ENCODE measurements at places on chromosomes 2 and 18.

GRCh38 chr2:215754546-215754945 lies 258.8 kb downstream of the MREG start:
- no peak for DNase-seq

DNA sequence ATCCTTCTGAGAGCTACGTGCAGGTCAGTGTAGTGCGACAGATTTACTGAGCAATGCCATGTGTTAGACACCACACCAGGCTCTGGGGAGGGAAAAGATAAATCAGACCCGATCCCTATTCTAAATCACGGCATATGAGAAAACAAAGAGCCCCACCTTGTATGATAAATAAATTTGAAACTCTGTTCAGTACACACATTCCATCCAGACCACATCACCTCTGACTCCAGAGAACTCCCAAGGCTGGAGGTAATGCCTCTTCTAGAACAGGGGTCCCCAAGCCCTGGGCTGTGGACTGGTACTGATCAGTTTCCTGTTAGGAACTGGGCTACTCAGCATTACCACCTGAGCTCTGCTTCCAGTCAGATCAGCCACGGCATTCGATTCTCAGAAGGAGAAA lies 77.3 kb downstream of the QPCT start:
- DNase-seq = no peak

GRCh38 chr2:101230541-101231001 lies 22.1 kb upstream of the CNOT11 start:
- DNase-seq = no peak

GRCh38 chr18:37577051-37577611 lies 11.5 kb upstream of the CELF4 start:
- no peak for DNase-seq

GRCh38 chr2:69816923-69817542 lies 12.4 kb upstream of the GMCL1 start:
- peak; percentile 62 for DNase-seq

- no peak for DNase-seq
Observed at GRCh38 chr2:121955872-121956271, 200.4 kb downstream of the TSN start.

DNA sequence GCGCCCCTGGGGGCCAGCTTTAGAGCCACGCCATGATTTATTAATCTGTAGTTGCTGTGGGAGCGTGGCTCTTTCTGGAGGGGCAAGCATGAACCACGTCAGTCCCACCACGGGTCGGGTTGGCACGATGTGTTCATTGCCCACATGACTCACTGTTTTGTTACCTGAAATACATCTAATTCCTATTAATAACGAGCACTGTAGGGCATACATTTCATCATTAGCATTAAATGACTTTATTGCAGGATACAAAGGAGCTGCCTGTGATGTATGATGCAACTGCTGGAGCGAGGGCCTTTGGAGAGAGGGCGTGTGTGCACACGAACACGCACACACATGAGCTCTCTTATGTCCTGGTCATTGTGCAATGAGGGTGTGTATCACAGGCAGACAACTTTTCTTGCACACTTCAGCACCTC lies 127.0 kb downstream of the INHBB start:
- no peak for DNase-seq

- DNase-seq = no peak
Observed at GRCh38 chr18:12255626-12256026, 1.5 kb downstream of the CIDEA start.

- DNase-seq = no peak
Observed at GRCh38 chr2:102138331-102138730, 4.2 kb upstream of the IL1R1 start.

DNA sequence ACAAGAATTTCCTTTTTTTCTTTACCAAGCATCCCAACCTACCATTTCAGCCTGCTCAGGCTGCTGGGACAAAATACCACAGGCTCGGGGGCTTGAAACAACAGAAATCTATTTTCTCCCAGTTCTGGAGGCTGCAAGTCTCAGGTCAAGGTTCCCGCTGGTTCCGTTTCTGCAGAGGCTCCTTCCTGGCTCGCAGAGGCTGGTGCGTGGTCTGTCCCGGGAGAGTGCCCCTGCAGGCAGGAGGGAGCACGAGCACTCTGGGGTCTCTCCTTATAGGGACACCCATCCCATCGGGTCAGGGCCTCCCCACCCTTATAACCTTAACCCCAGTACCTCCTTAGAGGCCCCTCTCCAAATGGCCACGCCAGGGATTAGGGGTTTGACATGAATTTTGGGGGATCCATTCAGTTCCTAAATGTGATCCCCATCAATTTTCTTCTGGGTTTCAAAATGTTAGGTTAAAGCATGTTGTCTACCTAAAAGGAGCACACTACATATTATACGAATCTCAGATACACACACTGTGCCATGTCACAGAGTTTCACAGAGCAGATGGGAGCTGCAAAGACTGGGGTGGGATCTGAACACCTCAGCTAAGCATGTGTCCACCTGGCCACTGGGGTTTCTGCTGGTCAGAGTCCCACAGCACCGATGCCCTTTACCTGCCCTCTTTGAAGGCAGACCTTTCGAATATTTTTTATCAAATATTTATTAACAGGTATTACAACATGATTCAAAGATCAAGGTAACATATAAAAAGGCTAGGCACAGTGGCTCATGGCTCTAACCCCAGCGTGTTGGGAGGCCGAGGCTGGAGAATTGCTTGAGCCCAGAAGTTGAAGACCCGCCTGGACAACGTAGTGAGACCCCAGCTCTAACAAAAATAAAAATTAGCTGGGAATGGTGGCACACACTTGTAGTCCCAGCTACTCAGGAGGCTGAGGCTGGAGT lies 17.6 kb upstream of the ADI1 start:
- DNase-seq = no peak

DNA sequence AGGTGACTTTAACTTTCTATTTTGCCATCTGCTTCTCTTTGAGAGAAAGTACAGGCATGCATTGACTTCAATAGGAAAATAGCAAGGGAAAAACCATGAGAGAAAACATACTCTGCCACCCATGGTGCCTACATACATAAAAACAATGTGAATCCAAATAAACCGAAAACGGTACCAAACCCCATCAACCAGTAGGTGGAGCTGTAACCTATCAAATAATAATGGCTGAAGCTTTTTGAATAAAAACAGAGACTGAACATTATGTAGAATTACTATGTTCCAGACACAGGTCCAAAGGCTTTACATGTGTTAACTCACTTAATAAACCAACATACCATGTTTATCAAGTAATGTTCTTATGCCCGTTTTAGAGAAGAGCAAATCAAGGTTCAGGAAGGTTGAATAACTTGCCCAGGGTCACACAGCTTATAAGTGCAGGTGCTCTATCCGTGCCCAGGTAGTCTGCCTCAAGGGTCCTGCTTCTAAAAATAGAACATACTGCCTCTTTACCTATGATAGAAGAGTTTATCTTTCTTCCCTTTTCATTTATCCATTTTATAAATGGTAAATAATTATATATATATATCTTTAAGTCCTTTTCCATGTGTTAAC lies 293.9 kb upstream of the SYT4 start:
- DNase-seq = peak; percentile 14

GRCh38 chr2:8416849-8417832 lies 264.7 kb upstream of the ID2 start:
- DNase-seq = no peak

DNA sequence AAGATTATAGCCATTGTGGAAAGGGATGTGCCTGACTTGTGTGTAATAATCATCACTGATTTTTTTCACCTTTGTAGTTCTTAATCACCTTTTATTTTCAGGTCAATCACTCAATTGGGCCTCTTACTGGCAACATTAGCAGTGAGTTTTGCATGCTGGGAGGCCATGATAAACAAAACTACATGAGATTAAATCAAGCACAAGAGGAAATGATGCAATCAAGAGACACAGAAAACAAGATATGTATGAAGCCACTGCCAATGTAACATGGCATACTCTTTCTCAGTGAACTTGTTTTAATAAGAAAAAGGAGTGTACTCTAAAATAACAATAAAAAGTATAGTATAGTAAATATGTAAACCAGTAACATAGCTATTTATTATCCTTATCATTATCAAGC lies 69.9 kb upstream of the FSIP2 start:
- DNase-seq = no peak

- DNase-seq = no peak
Observed at GRCh38 chr2:3563521-3563976, 5.4 kb upstream of the RNASEH1 start.

DNA sequence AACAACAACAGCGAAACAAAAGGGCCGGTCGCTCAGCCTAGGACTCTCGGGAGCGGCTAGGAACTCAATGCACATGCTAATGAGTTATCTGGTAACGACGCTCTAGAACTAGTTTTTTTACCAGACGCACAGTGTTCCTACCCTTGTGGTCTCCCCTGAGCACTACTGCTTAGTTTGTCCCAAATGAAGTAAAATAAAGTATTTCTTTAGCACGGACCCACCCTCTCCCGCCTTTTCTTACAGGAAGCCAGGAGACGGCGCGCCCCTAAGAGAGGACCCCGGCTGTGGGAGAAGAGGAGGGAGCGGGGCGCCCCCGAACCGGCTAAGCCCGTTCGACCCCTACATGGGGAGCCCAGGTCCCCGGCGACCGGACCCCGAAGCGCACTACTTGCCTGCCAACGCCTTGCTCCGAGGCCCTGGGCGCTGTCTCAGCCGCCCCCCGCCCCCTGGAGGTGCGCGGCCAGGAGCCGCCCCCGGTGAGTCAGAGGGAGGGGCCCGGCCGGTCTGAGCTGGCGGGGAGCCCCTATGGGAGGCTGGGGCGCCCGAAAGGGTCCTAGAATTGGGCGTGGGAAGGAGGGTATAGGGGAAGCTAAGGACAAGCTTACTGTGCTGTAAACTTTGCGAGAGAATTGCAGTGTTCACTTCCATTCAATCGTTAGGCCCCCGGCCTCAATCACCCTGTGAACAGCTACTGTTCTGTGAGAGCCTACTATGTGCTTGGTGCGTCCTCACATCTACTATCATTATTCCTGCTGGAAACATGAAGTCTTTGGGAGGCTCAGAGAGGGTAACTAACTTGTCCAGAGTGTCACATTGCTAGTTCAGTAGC lies 3.6 kb upstream of the CAPG start:
- DNase-seq = no peak

- DNase-seq = no peak
Observed at GRCh38 chr18:55110436-55110835, 151.2 kb upstream of the CCDC68 start.

DNA sequence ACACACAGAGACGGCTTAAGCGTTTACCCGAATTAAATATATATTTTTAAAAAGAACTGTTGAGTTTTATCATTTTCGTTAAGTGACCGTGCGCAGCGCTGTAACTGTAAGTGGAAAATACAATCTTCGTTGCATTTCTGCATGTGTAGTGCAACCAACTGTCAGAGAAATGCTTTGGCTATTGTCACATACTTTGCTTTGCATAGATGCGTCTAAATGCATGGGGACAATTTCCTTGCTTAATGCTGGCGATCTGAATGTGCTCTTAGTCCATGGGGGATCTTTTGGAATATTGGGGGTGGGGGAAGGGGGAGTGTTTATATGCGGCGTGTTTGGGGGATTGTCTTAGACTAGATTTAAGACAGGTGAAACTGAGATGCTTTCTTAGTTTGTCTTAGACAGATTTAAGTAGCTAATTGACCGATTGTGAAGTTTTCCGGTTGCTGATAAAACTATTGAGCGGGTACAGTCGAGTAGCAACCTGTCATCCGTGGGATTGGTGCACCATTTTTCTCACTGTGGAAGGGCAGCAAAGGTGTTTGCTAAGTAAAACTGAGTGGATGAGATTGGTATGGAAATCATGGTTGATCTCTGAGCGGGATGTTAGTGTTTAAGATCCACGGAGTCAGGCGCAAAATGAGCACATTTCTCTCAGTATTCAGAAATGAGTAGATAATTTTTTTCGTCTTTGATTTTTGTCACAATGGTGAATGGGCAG lies 476 bp downstream of the VSNL1 start:
- DNase-seq = no peak

DNA sequence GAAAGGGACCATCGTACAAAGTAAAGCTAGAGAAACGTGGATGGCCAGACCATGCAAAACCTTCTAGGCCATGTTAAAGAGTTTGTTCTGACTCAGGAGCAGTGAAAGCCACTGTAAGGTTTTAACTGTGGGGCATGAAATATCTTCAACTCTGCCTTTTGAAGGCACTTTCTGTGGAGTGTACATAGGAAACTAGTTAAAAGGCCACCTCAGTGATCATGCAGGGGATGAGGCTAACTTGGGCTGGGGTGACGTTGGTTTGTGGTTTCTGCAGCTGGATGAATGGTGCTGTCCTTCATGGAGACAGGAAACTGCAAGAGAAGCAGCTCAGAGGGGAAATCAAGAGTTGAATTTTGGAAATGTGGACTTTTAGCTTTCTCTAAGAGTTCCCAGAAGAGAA lies 190.7 kb downstream of the CDCA7 start:
- no peak for DNase-seq

GRCh38 chr2:206641226-206641625 lies 1.1 kb upstream of the FAM237A start:
- DNase-seq = no peak

DNA sequence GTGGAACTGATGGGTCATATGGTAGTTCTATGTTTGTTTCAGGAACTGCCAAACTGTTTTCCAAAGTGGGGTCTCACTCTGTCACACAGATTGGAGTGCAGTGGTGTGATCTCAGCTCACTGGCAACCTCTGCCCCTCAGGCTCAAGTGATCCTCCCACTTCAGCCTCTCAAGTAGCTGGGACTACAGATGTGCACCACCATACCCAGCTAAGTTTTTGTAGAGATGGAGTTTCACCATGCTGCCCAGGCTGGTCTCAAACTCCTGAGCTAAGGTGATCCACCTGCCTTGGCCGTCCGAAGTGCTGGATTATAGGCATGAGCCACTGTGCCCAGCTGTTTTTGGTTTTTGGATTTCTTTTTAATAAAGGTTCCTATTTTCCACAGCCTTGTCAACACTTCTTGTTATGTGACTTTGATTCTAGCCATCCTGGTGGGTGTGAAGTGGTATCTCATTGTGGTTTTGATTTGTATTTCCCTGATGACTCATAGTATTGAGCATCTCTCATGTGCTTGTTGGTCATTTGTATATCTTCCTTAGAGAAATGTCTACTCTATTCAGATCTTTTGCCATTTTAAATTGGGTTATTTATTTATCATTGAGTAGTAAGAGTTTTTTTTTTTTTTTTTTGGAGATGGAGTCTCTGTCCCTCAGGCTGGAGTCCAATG lies 22.8 kb downstream of the NPC1 start:
- no peak for DNase-seq

GRCh38 chr2:24262421-24262970 lies 87.6 kb downstream of the FAM228A start:
- no peak for DNase-seq

GRCh38 chr2:20667151-20667530 lies 197 bp downstream of the GDF7 start:
- DNase-seq = no peak

GRCh38 chr2:228917220-228917619 lies 353.9 kb downstream of the PID1 start:
- DNase-seq = no peak

- no peak for DNase-seq
Observed at GRCh38 chr18:59996370-59996966, 96.7 kb downstream of the PMAIP1 start.

GRCh38 chr2:202771741-202772460 lies 99.7 kb downstream of the ICA1L start:
- no peak for DNase-seq

- DNase-seq = peak; percentile 34
Observed at GRCh38 chr2:230472621-230473018, 56.6 kb downstream of the SP100 start.
